ENCODE measurements at places on chromosomes 3 and 15. TPM values are rescaled to one million over a fixed set of nuclear protein-coding genes. Genes with fewer than 3 reads are reported as not detected.

The SUMF1 gene
- 25.6 TPM for total RNA-seq

The PRRT3 gene
- 0.51 TPM for total RNA-seq

DNA sequence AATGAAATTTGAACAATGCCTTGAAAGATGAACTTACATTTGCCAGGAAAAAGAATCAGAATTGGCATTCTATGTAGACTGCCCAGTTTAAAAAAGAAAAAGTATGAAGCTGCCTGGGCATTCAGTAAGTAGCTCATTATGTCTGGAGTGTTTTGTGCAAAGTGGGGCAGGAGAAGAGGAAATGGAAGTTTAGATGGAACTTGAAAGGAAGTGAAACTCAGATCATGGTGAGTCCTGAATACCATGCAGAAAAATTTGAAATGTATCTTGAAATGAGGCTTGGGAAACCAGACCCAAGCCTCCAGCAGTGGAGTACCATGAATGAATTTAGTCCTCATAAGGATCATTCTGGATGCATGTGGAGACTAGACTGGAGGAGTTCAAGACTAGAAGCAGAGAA is 4.8 kb upstream of the MORC1 start:
- H3K4me1 ChIP-seq: no peaks in the 10 kb centered on the region
- H3K36me3 ChIP-seq: no peaks in the 10 kb centered on the region
- no peak overlapping the region for H3K27ac ChIP-seq
- H3K4me3 ChIP-seq: no peak overlapping the region
- no peak for DNase-seq
- H3K27me3 ChIP-seq: no peaks in the 10 kb centered on the region

The HDC gene
- not detected for total RNA-seq

The LMAN1L gene
- not detected for total RNA-seq

GRCh38 chr3:31903686-31904431 is 77.2 kb downstream of the OSBPL10 start:
- H3K4me1 ChIP-seq: no peaks in the 10 kb centered on the region
- no peak overlapping the region for H3K27ac ChIP-seq
- H3K27me3 ChIP-seq: no peaks in the 10 kb centered on the region
- DNase-seq: no peak
- no peaks in the 10 kb centered on the region for H3K36me3 ChIP-seq

The P2RY13 gene
- total RNA-seq: 1.5 TPM

DNA sequence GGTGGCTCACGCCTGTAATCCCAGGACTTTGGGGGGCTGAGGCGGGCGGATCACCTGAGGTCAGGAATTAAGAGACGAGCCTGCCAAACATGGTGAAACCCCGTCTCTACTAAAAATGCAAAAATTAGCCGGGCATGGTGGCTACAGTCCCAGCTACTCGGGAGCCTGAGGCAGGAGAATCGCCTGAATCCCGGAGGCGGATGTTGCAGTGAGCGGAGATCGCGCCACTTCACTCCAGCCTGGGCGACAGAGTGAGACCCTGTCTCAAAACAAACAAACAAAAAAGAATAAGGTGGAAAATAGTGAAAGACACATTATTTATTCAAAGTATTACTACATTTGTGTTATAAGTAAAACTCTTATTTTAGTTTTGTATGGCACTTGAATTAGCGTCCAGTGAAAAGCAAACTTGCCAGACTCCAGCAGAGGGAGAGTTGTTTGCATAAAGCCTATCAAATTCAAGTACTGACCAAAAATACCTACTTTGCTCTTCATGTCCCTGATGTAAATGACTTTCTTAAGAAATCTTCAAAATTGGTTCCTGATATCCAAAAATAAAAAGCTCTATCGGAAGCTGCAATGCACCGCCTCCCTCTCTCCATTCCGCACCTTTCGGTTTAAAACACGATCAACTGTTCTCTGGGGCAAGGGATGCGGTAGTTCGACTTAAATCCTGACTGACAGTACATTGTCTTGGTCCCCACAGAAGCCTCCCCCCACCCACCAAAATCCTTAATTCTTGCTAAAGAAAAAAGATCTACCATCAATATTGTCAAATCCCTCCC is 1.2 kb downstream of the TRPM7 start:
- peak overlapping the region; percentile 96 for H3K27ac ChIP-seq
- peaks cover 9% of the 10 kb centered on the region for H3K4me1 ChIP-seq
- H3K36me3 ChIP-seq: no peaks in the 10 kb centered on the region
- H3K4me3 ChIP-seq: peak overlapping the region; percentile 72
- no peaks in the 10 kb centered on the region for H3K27me3 ChIP-seq

The RASL12 gene
- 68.0 TPM for total RNA-seq

DNA sequence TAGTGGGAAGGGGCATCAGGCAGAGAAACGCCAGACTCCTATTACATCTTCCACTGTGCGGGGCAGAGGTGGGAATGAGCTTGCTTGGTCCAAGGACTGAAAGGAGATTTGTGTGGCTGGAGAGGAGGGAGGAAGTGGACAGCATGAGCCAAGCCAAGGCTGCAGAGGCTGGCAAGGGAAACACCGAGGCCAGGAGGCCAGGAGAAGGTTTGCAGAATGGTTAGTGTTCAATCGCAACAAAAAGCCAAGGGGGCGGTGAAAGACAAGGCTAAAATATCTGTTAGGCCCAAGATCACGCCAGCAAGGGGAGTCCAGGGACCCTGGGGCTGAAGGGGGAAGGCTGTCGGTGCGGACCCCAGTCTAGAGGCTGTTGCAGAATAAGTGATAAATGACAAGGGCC is 75.8 kb downstream of the CPN2 start:
- no peak overlapping the region for H3K4me3 ChIP-seq
- peak overlapping the region; percentile 17 for H3K27ac ChIP-seq
- no peaks in the 10 kb centered on the region for H3K36me3 ChIP-seq

The DNAH1 gene
- total RNA-seq: 5.1 TPM

- no peak for DNase-seq
- no peaks in the 10 kb centered on the region for H3K27me3 ChIP-seq
- H3K4me1 ChIP-seq: no peaks in the 10 kb centered on the region
- H3K36me3 ChIP-seq: no peaks in the 10 kb centered on the region
These were observed 19.1 kb downstream of the PAQR9 start for GRCh38 chr3:142944342-142944741.

- no peak overlapping the region for H3K4me3 ChIP-seq
- no peak for DNase-seq
- H3K4me1 ChIP-seq: no peaks in the 10 kb centered on the region
These were observed 50.0 kb downstream of the RLBP1 start for GRCh38 chr15:89171136-89172072.

GRCh38 chr3:43856351-43856750 is 165.6 kb downstream of the ABHD5 start:
- H3K36me3 ChIP-seq: no peaks in the 10 kb centered on the region
- DNase-seq: no peak
- no peaks in the 10 kb centered on the region for H3K27me3 ChIP-seq
- H3K27ac ChIP-seq: no peak overlapping the region
- no peaks in the 10 kb centered on the region for H3K4me1 ChIP-seq

DNA sequence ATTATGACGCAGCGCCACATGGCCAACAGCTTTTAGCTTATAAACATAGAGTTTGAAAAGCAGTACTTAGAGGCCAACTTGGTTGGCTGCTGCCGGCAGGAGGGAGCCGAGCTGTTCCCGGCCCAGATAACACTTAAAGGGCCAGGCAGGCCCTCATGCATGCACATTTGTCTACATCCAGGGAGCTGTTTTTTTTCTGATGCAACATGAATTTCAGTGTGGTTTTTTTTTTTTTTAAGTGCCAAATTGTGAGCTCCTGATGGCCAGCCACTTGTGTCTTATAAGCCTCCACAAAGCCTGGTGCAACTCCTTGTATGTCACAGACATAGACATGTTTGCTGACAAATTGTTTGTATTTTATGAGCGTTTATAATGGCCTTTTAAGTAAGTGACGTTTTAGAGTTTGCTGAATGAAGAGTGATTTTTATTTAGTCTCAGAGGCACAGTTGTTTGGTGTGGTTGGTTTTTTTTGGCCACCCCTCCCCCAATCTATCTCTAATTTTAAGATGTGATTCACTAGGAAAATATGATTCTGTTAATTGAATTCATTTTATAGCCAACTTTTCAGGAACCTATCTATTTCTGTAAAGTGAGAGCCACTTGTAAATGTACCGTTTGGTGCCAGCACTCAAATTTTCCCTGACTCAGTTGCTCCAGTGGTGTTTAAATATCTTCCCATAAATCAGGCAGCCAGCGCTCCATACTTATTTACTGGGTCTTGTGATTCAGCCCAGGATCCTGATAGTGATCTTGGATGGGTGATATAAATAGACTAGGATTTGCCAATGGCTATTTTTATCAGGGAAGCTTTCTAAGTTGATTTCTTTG is 134.3 kb downstream of the VGLL4 start:
- H3K4me1 ChIP-seq: peaks cover 12% of the 10 kb centered on the region
- H3K36me3 ChIP-seq: no peaks in the 10 kb centered on the region
- no peaks in the 10 kb centered on the region for H3K27me3 ChIP-seq
- peak overlapping the region; percentile 76 for H3K27ac ChIP-seq
- peak; percentile 87 for DNase-seq
- H3K4me3 ChIP-seq: no peak overlapping the region

The NTRK3 gene
- total RNA-seq: 6.9 TPM

GRCh38 chr3:124639406-124640237 is 90.6 kb upstream of the UMPS start:
- no peak overlapping the region for H3K4me3 ChIP-seq
- H3K4me1 ChIP-seq: no peaks in the 10 kb centered on the region
- no peaks in the 10 kb centered on the region for H3K36me3 ChIP-seq
- no peaks in the 10 kb centered on the region for H3K27me3 ChIP-seq
- no peak overlapping the region for H3K27ac ChIP-seq

DNA sequence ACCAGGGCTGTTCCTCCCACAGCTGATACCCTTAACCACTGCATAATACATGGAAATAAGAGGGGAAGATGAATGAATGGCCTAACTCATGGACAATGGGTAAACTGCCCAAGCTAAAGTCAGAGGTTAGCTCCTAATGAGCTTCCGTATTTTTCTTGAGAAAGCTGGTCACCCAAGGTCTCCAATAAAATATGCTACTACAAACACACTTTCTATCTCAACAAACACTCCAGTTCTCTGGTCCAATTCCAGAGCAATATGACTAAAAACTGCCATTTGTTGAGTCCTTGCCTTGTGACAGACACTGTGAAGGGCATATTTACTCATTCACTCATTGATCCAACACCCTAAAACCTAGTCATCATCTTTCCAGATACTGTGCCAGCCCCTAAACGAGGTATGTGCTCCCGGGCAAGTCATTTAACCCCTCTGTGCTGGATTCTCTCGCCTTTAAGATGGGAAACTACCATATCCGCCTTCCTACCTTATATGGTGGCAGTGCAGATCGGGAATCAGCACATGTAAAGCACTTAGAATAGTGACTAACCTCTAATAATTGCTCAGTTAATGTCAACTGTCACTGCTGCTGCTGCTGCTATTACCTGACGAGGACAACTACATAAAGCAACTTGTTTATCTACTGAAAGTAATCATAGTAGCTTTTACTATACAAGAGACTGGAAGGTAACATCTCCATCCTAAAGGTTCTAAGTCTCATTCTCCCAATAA is 89.1 kb downstream of the XXYLT1 start:
- peak; percentile 15 for DNase-seq
- H3K27me3 ChIP-seq: no peaks in the 10 kb centered on the region
- peak overlapping the region; percentile 75 for H3K27ac ChIP-seq
- no peak overlapping the region for H3K4me3 ChIP-seq
- peaks cover 14% of the 10 kb centered on the region for H3K4me1 ChIP-seq

GRCh38 chr3:124952282-124952855 is 17.8 kb upstream of the MUC13 start:
- H3K27me3 ChIP-seq: no peaks in the 10 kb centered on the region
- H3K36me3 ChIP-seq: no peaks in the 10 kb centered on the region
- DNase-seq: no peak
- H3K27ac ChIP-seq: no peak overlapping the region

GRCh38 chr3:52454250-52454937 is 553 bp upstream of the TNNC1 start:
- no peak for DNase-seq
- H3K4me1 ChIP-seq: peaks cover 7% of the 10 kb centered on the region
- peak overlapping the region; percentile 97 for H3K4me3 ChIP-seq
- no peaks in the 10 kb centered on the region for H3K27me3 ChIP-seq

The SYNPR gene
- total RNA-seq: not detected

DNA sequence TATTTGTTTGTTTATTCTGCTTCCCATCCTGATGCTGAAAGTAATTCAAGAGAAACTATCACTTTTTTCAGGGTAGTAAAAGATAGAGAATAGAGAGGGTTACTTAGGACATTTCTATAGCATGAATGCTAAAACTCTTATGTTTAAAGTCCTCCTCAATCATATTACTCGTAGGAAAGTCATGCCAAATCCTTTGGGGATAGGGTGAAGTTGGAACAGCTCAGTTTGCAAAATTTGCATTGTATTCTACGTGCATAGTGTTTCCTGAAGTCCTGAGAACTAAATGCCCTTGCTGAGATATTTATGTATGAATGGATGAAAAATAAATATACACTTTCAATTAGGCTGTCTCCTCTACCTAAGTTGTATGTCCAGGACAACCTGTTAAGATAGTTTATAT is 14.6 kb downstream of the PLSCR5 start:
- H3K27ac ChIP-seq: no peak overlapping the region
- H3K36me3 ChIP-seq: no peaks in the 10 kb centered on the region
- no peaks in the 10 kb centered on the region for H3K4me1 ChIP-seq
- no peak overlapping the region for H3K4me3 ChIP-seq
- DNase-seq: no peak

DNA sequence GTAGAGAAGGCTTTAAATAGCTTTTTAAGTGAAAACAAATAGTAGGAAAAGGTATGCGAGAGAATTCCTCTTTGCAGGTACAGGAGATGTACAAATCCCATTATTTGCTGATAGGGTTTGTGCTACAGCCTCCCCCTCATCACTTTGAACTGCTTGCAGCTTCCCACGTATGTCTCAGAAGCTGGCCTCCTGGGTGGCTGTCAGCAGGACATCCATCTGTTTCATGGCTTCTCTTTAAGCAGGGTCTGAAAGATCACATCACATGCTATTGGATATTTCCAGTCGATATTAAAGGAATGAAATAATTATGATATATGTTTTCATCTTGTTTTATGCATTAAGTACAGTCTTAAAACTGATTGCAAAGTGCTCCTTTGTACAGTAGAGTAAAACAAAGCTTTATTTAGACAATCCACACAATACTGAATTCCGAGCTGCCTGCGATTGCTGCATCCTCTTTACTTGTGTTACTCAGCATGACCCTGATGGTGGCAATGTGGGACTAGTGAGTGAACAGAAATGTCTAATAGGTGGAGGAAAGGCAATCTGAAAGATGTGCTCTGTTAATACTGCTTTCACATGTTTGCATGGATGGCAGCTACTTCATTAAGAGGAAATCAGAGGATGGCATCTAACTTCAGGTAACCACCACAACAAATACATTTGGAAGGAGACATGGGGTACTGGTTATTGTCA is 930.6 kb upstream of the SEMA6D start:
- no peaks in the 10 kb centered on the region for H3K27me3 ChIP-seq
- H3K27ac ChIP-seq: no peak overlapping the region
- no peak overlapping the region for H3K4me3 ChIP-seq
- H3K4me1 ChIP-seq: no peaks in the 10 kb centered on the region

- H3K27me3 ChIP-seq: no peaks in the 10 kb centered on the region
- H3K4me1 ChIP-seq: no peaks in the 10 kb centered on the region
- no peak overlapping the region for H3K4me3 ChIP-seq
- no peaks in the 10 kb centered on the region for H3K36me3 ChIP-seq
These were observed 133.7 kb upstream of the LRRN1 start for GRCh38 chr3:3665546-3665945.

Measured in uterus (tissue), 4 donors.